ENCODE measurements at places on chromosomes 5 and 9.

DNA sequence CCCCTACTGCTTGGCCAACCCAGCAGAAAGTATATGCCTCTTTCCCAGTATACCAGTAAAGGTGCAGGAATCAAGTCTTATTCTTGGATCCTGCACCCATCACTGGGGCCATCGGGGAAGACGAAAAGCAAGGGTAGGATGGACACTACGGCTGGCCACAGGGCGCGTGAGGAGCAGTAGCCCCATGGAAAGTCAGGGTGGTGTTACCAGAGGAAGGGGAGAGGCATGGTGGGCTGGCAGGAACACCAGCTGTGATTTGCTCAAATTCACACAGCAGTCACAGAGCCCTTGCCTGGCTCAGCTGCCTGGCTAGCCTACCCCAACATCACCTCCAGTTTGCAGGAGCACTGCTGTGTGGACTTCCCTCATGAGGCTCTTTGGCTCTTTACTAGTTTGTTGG is 34.5 kb upstream of the SAP30L start:
- DNase-seq: no peak

DNA sequence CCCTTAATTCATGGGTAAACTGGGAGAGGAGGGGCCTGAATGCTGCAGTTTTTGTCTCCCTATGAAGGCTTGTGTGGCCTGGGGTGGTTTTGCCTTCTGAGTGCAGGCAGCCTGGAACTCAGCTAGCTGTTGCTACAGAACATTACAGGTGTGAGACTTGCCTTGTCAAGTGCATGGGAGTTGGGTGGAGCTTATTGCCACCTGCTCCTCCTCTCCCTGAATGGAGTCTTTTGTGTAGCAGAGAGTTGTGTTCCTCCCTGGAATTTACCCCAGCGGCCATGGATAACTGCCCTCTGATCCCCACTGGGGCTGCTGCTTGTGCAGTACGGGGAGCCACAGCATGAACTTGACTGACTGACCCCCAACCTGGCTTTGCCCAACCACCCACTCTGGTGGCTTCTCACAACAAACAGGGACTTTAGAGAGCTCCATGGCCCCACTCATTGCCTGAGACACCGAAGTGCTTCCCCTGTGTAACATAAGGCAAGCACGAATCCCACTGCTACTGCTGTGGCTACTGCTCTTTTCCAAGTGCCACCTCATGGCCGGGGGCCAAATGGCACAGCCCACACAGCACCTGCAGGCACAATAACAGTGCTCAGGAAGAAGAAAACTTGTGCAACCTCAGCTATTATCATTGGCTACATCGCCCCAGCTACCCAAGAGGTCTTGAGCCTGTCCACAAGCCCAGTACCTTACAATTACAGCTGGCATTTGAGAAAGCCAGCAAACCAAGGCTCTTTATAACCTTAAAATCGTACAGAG is 942.9 kb downstream of the CDH18 start:
- no peak for DNase-seq

- peak; percentile 89 for DNase-seq
These were observed 74.7 kb downstream of the PIP5K1B start for GRCh38 chr9:68779558-68780379.

DNA sequence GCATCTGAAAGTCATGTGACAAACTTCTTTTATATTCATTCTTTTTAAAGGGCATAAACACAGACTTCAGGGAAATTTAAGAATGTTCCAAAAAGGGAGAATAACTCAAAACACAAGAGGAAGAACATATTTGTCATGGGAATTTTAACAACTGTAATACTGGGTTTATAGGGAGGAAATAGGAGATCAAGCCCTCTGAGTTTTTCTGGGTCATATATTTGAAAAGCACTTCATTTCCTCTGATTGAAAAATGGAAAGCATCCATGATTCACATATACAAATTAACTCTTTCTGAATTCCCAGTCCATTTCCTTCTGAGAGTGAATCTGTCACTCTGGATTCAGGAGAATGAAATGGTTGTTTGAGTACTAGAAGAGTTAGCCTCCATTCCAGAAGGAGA is 26.8 kb downstream of the LURAP1L start:
- DNase-seq: no peak

DNA sequence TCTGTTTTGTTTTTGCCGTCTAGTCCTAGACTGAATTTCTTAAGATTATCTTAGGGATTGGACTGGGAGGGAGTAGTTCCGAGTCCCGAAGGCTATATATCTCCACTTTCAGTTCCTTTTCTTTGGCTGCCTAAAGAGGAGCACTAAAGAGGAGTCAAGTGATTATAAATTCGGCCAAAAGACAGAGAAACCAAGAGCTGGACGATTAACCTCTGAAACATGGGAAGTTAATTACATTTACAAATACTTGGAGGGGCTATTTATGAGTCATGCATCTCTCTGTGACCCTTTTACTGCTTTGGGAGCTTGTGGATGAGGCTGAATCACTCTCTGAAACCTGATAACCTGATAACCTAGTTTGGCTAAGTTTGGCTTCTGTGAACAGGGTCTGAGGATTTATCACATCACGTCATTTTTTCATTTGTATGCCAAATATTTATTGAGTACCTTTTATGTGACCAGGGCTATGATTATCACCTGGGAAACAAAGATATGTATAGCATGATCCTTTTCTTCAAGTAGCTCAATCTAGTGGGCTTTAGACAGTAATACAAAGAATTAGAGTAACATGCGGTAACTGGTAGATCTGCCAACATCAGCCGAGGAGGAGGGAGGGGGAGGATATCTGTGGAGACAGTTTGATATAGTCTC is 180.9 kb downstream of the CD180 start:
- DNase-seq: peak; percentile 15

- DNase-seq: no peak
These were observed 419.5 kb upstream of the CDH10 start for GRCh38 chr5:25064306-25064705.

DNA sequence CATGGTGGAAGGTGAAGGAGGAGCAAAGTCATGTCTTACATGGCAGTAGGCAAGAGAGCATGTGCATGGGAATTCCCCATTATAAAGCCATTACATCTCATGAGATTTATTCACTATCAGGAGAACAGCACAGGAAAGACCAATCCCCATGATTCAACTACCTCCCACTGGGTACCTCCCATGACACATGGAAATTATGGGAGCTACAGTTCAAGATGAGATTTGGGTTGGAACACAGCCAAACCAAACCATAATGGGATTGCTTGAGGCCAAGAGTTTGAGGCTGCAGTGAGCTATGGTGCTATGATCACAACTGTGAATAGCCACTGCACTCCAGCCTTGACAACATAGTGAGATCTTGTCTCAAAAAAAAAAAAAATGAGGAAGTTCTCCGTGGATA is 581.8 kb downstream of the TAF11L14 start:
- DNase-seq: no peak

DNA sequence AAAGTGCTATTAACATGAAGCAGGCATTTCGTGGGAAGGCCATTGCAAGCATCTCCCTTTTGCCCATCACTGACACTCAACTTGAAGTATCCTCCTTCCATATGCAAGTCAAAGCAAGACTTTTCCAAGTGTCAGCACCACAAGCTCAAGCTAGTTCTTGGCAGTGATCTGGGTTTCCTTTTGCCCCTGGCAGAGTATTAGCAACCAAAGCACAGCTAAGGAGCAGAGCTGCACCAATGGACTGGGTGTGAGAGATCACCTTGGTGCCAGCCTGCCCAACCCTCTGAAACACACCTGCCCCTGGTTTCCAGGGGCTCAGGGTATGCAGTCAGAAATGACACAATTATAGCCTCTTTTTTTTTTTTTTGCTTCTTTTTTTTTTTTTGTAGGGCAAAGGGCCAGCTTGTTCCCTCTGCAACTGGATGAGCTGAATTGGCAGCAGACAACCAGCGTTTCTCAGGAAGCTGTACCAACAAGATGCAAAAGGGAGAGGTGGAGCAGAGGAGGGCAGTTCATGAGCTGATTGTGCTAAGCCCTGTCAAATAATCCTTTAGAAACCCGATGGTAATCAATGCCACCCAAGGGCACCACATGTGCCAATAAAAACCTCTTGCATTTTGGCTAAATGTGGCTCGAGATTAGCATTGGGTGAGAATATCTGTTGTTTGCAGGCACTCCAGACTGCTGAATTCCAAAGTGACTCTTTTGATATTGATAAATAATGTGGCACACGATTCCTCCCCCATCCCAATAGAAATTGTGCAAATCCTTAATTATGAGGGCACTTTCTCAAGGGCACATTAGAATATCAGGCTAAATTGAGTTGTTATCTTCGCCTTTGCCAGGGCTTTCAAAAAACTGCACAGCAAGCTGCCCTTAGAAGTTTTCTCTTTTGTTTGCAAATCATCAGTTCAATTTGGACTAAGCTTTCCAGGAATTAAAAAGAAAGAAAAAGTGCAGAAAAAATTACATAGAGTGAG is 192.4 kb downstream of the GAS1 start:
- no peak for DNase-seq

DNA sequence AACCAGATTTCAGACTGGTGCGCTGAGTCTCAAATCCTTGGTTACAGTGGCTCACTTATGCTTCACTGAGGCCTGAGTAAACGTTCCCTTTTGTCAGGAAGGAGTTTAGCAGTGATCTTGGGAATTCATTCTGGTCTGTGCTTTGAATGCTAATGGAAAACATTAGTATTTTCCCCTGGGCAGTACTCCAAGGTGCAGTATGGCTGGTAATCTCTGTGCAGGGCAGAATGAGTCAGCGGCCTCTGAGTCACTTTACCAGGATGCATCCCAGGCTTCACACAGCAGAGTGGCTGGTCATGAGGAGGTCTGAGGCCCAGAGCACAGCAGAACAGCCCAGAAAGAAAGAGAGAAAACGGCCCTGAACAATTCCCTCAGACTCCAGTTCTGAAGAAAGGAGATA is 54.0 kb downstream of the PCA3 start:
- no peak for DNase-seq

- no peak for DNase-seq
These were observed 118.6 kb upstream of the RETREG1 start for GRCh38 chr5:16735101-16736060.

GRCh38 chr5:146710348-146710747 is 168.2 kb downstream of the PPP2R2B start:
- no peak for DNase-seq

GRCh38 chr5:115465431-115465830 is 79.1 kb downstream of the FEM1C start:
- DNase-seq: no peak

DNA sequence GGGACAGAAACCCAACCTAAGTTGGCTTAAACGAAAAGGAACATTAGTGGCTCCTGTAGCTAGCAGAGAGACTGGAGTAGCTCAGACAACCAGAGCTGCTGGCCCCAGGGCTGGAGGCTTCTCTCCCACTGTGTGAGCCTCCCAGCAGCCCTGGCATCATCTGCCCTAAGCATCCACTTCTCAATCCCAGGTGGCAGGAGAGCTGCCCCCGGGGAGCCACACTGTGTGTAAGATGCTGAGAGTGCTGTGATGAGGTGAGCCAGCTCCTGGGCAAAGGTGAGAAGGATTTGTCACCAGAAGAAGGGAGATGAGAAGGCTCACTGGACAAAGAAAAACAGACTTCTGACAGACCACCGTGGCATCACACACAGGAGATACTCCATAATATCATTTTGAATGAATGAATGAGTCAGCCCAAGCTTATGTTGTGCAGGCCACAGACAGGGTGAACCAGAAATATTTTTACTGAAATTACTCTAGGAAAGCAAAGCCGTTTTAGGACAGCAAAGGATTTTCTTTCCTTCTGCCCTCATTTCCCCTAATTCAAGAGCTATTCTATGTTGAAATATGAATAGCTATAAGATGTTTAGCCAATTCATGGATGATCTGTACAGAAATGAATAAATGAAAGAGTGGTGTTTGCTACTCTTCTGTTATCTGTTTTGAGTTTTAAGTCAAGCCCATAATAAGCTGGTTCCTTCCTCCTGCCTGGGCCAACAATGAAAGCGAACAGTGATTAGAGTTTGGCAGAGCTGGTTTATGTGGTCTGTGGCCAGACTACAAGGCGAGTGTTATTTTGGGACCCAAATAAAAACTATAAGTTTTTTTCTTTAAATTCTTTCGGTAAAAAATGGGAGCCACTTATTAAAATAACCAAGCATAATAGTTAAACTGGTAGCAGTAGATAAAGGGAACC is 57.4 kb upstream of the ECM2 start:
- DNase-seq: no peak

GRCh38 chr5:150485693-150486401 is 22.1 kb upstream of the NDST1 start:
- no peak for DNase-seq

DNA sequence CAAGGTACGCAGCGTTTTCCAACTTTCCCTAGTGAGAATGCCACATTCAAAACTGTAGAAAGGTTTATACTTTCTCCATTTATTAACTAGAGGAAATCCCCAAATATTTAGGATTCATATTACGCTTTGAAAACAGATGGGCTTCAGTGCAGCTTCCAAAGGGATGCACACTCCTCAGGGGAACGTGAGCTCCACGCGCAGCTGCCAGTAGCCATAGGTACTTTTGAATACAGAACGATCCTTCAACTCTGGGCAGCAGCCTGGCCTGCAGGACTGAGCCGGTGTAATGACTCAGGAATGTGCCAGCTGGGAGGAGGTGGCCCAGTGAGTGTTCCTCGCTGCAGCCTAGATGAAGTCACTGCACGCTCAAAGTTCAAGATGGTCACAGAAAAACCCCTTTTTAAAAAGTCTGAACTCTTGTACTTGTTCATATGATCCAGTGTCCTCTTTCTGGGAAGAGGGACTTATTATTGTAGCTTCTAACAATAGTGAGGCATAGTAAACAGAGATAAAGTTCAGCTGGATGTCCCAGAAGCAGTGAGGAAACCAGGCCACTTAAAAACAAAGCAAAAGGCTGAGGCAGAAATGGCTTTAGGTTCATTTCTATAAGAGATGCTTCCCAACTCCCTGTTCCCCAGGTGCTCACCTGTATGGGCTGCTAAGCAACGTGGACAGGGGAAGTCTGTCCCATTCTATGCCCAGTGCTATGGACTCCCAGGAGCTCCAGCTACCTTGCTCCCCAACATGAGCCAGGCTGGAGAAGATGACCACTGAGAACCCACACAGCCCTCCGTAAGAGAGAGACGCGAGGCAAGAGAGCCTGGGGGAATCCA is 130.0 kb downstream of the LHFPL2 start:
- DNase-seq: no peak

GRCh38 chr9:19117039-19117716 is 10.1 kb downstream of the PLIN2 start:
- DNase-seq: no peak

- DNase-seq: no peak
These were observed 23.4 kb downstream of the CPLX2 start for GRCh38 chr5:175894793-175895192.

GRCh38 chr5:101977729-101978345 is 318.2 kb downstream of the SLCO4C1 start:
- DNase-seq: peak; percentile 72

GRCh38 chr5:156913355-156913718 is 49.7 kb downstream of the TIMD4 start:
- no peak for DNase-seq

- DNase-seq: no peak
These were observed 17.3 kb downstream of the NFIB start for GRCh38 chr9:14296495-14297113.

Measured in NCI-H774 (cell line).